Ovary (tissue), 10 donors: ENCODE measurements at places on chromosomes 3 and 15. TPM values are rescaled to one million over a fixed set of nuclear protein-coding genes. Genes with fewer than 3 reads are reported as not detected.

FES gene
- 24.8 TPM for total RNA-seq

GXYLT2 gene
- 86.0 TPM for total RNA-seq

LIPC gene
- total RNA-seq = 0.60 TPM

RBP2 gene
- total RNA-seq = not detected

DNA sequence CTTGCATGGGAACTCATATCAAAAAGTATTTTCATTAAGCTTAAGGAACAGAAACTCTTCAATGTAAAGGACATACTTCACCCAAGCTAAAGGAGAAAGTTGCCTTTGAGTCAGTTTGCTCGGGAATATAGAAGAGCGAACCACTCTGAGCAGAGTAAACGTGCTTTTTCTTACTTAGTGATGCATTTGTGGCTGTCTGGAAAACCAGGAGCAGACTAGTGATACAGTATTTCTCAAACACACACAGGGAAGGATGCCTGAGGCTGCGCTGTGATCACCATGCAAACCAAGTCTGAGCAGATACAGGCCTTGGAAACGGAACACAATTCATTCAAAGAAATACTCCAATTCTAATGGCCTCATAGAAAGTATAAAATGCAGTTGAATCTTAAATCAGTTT is 121.0 kb upstream of the CDIN1 start:
- no peak for DNase-seq

GRCh38 chr15:51448622-51449399 is 107.4 kb downstream of the GLDN start:
- DNase-seq = no peak

DNA sequence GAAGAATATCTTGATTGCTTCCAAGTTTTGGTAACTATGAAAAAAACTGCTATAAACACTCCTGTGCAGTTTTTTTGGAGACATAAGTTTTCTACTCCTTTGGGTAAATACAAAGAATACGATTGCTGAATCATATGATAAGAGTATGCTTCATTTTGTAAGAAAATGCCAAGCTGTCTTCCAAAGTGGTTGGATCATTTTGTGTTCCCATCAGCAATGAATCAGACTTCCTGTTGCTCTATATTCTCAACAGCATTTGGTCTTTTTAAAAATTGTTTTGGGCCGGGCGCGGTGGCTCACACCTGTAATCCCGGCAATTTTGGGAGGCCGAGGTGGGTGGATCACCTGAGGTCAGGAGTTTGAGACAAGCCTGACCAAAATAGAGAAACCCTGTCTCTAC is 14.5 kb downstream of the BTD start:
- DNase-seq = no peak

DNA sequence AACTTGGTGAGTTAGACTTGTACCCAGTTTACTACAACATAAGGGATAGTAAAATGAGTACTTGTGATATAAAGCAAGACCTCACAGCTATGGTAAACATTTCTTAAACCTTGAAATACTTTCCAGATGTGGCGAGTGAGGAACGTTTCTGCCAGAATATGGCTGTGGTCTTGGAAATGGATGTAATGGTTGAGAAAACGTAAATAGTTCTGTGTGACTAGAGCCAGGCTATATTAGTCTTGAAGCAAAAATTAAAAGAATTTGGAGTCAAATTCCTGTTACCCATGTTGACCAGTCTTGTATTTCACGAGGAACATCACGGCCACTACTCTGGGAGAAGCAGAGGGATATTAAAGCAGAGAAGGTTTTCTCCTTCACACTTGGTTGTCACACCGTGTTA is 15.3 kb downstream of the OR4F15 start:
- no peak for DNase-seq

- no peak for DNase-seq
Measured at GRCh38 chr15:87661454-87662355, 594.8 kb downstream of the NTRK3 start.

DNA sequence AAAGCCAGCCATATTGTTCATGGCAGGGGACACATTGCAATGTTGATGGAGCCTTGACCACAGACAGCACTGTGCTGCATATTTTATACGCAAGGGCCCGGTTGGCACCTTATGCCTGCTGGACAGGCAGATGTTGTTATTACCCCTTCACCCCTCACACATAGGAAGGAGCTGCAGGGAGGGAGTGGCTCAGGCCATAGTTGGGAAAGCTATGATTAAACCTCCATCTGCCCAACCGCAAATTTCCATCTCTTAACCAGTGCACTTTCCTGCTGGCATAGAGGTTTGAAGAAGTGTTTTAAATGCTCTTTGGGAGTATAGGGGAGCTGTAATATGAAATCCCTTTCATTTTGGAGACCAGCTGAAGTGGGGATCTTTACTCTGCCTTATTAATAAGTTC is 224.7 kb downstream of the CACNA2D3 start:
- no peak for DNase-seq

DNA sequence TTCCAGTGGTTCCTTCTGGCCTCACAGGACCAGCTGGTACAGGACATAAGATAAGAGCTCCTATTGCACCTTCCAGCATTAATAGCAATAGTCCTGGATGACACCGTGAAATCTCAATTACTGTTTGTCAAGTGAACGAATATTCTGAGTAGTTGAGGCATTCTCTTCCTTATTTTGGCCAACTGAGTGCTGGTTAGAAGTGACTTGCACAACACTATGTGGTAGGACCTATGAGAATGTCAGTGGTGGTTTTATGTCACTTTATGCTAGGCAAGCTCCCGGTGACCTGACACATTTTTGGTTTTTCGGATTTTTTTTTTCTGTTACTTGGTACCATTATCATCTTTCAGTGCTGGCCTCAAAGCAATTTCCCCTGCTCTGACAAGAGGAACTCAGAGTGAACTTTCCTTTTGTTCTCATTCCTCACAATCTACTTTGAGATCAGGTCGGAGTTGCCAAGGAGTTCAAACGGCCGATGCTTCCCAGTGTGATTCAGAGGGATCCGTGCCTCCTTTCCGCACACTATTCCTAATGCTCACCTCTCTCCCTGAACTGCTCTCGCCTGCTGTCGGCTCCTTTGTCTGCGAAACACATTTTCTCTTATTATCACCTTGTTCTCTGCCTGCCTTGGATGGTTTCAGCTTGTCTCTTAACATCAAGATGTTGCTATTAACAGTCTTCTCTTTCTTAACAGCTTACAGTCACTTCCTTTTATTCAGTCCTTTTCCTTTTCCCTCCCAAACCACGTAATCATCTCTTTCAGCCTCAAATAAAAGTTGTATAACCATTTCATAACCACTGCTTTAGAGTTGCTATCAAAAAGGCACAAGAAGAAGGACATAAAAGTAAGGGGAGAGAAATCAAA is 35.8 kb downstream of the QTRT2 start:
- no peak for DNase-seq

GRCh38 chr3:184218814-184219213 is 10.6 kb upstream of the VWA5B2 start:
- DNase-seq = no peak

DNA sequence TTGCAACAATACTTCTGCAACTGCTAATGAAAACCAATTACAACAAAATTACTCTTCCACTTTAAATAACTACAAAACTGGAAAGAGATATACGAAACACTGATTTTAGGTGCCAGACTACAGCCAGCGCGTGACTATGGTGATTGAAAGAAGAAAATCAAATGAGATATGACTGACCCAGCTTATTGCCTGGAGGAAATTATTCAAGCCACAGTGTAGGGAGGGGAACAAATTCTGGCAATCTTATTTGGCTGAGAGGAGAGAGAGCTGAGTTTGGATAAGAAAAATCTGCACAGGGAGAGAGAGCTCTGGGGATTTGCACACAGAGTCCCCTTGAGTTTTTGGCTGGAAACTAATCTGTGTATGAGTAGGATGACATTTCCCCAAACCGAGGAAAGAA is 470.3 kb upstream of the FRG2C start:
- DNase-seq = no peak

DNA sequence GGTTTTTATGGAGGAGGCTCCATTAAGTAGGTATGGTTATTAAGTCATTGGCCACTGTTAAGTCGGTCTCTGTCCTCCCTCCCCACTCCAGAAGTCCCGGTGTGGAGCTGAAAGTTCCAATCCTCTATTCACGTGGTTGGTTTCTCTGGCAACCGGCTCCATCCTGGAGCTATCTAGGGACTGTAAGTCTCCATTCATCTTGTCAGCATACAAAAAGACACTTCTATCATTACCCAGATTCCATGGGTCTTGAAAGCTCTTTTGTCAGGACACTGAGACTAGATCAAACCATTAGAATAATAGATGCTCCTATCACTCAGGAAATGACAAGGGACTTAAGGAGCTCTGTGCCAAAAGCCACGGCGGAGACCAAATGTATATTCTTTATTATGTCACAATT is 110.3 kb downstream of the PIK3CB start:
- DNase-seq = no peak

DNA sequence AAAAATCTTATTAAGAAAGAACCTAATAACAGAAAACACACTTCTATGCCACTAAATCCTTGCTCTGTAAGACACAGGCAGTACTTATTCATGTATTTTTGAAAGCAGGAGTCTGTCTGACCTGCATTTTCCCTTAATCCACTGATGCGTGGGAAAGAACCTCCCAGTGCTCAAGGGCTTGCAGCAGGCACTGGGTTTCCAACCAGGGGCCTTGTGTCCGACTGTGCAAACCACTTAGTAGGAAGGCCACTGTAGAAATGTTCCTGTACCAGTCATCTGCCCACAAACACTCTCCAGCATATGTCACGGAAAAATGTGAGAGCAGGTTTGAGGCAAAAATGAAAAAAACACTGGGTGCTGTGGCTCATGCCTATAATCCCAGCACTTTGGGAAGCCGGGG is 12.4 kb downstream of the CXCR6 start:
- DNase-seq = no peak

DNA sequence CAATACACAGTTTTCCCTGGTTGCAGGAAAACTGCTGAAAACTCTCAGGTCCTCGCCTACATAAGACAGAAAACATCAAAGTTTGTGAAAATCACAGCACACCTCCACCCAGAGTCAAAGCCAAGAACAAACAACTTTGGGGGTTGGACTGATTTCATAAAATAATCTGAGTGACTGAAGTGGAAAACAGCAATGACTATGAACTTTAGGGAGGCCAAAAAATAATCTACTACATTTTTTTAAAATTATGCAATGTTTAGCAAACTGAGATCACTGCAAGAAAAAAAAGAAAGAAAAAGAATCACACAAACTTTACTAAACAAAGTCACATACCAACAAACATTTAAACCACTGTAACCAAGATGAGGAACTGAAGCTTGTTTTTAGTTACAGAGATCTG is 15.9 kb upstream of the FOXP1 start:
- no peak for DNase-seq

DNA sequence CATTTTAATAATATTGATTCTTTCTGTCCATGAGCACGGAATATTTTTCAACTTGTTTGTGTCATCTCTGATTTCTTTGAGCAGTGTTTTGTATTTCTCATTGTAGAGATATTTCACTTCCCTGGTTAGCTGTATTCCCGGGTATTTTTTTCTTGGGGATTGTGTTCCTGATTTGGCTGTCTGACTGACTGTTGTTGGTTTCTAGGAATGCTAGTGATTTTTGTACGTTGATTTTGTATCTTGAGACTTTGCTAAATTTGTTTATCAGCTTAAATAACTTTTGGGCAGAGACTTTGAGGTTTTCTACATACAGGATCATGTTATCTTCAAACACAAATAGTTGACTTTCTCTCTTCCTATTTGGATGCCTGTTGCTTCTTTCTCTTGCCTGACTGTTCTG is 418.8 kb upstream of the ALCAM start:
- no peak for DNase-seq
